Lung (tissue), 17 donors: ENCODE measurements at places on chromosomes 16 and 17. TPM values are rescaled to one million over a fixed set of nuclear protein-coding genes. Genes with fewer than 3 reads are reported as not detected.

- H3K27ac ChIP-seq = no peak overlapping the region
- peaks cover 6% of the 10 kb centered on the region for H3K4me1 ChIP-seq
- no peaks in the 10 kb centered on the region for H3K27me3 ChIP-seq
- H3K36me3 ChIP-seq = peaks cover 16% of the 10 kb centered on the region
- H3K4me3 ChIP-seq = no peak overlapping the region
Observed at GRCh38 chr17:37610971-37611370, 1.8 kb upstream of the SYNRG start.

- H3K4me1 ChIP-seq = no peaks in the 10 kb centered on the region
- H3K27ac ChIP-seq = no peak overlapping the region
Observed at GRCh38 chr17:81526662-81527571, 1.3 kb upstream of the FSCN2 start.

DNA sequence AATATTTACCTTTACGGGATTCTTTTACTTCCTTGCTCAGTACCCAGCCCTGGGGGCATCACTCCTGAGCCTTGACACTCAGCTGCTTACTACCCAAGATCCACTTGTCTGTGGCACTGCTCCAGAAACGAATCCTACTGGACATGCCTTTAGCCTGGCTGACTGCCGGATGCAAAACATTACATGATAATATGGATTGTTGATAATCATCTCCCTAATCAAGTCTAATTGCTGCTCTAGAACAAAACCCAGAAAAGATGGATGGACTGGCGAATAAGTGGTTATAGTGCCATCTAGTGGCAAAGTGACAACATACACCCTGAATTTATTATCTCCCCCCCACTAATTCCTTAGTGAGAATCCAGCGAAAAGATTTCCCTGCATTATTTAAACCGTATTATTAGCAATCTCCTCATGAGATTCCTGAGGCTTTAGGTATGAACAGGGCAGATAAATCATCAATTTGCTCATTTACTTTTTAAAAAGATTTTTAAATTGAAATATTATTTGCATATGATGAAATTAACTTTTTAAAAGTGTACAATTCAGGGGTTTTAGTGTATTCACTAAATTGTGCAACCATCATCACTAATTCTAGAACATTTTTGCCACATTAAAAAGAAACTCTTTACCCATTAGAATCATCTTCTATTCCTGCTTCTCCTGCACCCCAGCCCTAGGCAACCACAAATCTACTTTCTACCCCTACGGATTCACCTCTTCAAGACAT is 61.6 kb downstream of the RGS9 start:
- no peaks in the 10 kb centered on the region for H3K4me1 ChIP-seq
- peak; percentile 27 for DNase-seq
- peaks cover 3% of the 10 kb centered on the region for H3K36me3 ChIP-seq
- no peak overlapping the region for H3K4me3 ChIP-seq
- no peaks in the 10 kb centered on the region for H3K27me3 ChIP-seq

Gene GNAO1
- 1.0 TPM for total RNA-seq

- no peak for DNase-seq
- H3K27me3 ChIP-seq = no peaks in the 10 kb centered on the region
- no peak overlapping the region for H3K4me3 ChIP-seq
Observed at GRCh38 chr17:5541610-5542202, 42.6 kb downstream of the NLRP1 start.

DNA sequence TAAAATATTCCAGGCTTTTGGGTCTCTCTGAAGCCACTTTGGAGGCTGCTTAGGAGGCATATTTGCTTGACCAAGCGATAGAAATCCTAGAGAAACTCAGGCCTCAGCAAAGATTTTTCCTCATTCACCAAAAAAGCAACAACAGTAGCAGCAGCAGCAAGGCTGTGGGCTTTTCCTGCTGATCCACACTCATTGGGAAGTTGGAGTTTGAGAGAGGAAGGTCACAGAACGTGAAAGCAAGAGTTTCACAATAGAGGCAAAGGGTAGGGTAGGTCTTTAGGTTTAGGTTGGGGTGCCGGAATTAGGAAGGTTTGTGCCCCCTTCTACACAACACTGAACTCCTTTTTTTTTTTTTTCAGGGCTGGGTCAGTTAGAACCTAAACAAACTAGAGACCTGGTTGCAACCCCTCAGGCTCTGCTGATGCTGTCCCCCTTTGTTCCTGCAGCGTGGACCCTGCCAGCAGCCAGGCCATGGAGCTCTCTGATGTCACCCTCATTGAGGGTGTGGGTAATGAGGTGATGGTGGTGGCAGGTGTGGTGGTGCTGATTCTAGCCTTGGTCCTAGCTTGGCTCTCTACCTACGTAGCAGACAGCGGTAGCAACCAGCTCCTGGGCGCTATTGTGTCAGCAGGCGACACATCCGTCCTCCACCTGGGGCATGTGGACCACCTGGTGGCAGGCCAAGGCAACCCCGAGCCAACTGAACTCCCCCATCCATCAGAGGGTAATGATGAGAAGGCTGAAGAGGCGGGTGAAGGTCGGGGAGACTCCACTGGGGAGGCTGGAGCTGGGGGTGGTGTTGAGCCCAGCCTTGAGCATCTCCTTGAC is 2.0 kb downstream of the TMUB2 start:
- H3K4me1 ChIP-seq = peaks cover 17% of the 10 kb centered on the region
- H3K27me3 ChIP-seq = no peaks in the 10 kb centered on the region
- no peak for DNase-seq
- H3K4me3 ChIP-seq = no peak overlapping the region
- no peak overlapping the region for H3K27ac ChIP-seq

DNA sequence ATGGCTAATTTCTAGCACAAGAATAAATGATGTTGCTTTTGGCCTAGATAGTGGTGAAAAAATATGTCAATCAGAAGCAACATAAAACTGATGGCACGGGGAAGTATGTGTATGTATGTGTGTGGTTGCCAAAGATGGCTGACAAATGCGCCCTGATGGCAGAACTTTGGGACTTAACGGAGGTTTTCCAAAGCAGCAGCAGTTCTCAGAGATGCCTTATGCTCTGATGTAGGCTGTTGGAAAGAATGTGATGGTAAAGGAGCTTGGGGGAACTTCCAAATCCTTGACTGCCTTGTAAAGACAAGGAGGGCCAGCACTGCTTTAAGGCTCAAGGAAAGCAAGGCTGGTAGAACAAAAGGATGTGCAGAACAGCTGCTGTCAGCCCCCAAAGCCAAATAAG is 16.0 kb downstream of the KCTD19 start:
- no peaks in the 10 kb centered on the region for H3K36me3 ChIP-seq
- DNase-seq = no peak
- H3K4me1 ChIP-seq = no peaks in the 10 kb centered on the region
- H3K27me3 ChIP-seq = no peaks in the 10 kb centered on the region
- no peak overlapping the region for H3K27ac ChIP-seq

GRCh38 chr17:31825961-31826691 is 32.9 kb downstream of the COPRS start:
- DNase-seq = no peak
- H3K4me3 ChIP-seq = no peak overlapping the region
- peaks cover 2% of the 10 kb centered on the region for H3K4me1 ChIP-seq
- no peaks in the 10 kb centered on the region for H3K27me3 ChIP-seq
- H3K36me3 ChIP-seq = no peaks in the 10 kb centered on the region
- H3K27ac ChIP-seq = no peak overlapping the region

DNA sequence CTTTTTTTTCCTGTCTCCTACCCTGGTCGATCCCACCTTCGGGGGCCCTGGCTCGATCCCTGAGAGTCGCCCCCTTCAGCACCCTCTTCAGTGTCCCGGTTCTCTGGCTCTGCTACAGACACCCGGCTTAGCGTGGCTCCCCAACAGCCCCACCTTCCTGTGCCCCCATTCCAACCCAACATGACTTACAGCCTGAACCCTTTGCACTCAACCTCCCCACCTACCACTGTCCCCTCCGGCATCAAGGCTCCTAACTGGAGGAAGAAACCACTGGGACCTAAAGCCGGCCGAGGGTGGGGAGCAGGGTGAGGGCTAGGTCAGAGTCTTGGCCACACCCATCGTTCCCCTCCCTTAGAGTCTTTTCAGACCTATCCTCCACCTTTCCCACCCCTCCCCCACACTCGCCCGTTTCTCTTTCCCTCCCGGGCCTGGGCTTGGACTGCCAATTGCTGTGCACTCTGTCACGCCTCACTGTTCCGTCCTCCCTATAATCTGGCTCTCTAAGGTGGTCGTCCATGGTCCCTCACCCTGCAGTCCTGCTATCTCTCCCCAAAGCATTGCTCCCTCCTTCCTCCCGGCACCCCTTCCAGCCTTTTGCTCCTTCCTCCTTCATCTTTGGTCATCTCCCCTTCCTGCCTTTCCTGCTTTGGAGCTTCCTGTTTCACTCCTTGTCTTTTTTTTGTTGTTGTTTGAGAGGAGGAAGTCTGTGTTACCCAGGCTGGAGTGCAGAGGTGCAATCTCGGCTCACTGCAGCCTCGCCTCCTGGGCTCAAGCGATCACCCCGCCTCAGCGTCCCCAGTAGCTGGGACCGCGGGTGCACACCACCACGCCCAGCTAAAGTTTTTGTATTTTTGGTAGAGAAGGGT is 890 bp upstream of the CLDN7 start:
- peak overlapping the region; percentile 90 for H3K27ac ChIP-seq
- peak overlapping the region; percentile 57 for H3K4me3 ChIP-seq
- no peaks in the 10 kb centered on the region for H3K27me3 ChIP-seq
- H3K36me3 ChIP-seq = peaks cover 3% of the 10 kb centered on the region

Gene TADA2A
- 24.7 TPM for total RNA-seq

Gene SULT1A4
- 10.0 TPM for total RNA-seq

Gene NAGS
- total RNA-seq = 2.6 TPM

Gene HAGH
- total RNA-seq = 51.2 TPM

Gene SCARF1
- total RNA-seq = 34.2 TPM
